ENCODE measurements at places on chromosomes 2 and 18.

- DNase-seq: no peak
Observed at GRCh38 chr2:53829273-53829979, 30.3 kb downstream of the GPR75 start.

- DNase-seq: no peak
Observed at GRCh38 chr2:125318740-125319139, 1293.7 kb downstream of the CNTNAP5 start.

DNA sequence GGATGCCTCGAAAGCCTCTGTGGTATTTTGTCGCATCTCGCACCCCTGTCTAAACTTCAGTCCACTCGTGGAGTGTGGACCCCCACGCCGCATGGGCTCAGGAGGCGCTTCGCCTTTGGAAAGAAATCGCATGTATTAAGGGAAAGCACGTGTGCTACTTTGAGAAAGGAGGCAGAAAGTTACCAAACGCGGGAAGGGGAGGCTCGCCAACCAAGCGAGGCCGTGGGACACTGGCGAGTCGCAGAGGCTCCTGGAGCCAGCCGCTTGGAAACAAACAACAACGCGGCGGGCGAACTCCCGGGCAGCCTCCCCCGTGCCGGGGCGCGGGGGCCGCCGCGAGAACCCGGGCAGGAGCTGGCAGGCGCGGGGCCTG, 455 bp upstream of the AGAP1 start:
- no peak for DNase-seq

GRCh38 chr2:229408356-229408755, 137.3 kb upstream of the PID1 start:
- DNase-seq: no peak

- DNase-seq: no peak
Observed at GRCh38 chr2:63872571-63873328, 31.1 kb downstream of the UGP2 start.

DNA sequence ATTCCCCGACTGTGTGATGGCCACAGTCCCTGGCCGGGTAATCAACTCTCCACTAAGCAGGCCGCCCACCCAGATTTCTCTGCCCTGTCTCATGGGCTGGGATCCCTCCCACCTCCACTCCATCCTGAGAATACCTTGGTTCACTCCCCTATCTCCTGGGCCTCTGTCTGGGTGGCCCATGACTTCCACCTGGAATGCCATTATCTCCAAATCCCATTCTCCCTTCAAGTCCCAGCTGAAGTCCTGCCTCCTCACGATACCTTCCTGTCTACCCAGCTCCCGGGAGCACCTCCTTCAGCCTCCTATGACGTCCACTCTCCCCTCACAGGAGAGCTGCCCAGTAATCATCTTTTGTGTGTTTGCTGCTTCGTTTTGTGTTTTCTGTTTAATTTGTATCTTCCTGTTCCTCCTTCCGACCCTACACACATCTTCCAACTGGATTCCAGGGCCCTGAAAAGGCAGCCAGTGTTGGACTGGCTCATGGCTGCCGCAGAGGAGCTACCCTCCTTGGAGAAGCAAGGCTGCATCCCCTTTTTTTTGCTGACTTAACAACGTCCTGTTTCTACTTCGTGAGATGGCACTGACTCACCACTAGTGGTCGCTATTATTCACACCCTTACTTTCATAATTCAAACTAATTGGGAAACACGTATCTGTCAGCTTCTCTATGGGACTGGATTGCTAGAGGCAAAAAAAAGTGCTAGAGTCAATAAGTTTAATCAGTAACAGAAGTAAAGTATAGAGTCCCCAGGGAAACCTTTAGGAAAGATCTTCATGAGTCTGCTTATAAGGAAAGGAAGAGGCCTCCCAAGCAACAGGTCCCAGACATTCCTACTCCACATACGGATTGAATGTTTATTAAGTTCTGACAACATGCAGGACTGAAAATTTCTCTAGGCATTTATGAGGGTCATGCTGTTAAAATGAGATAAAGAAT, 171.9 kb upstream of the GATA6 start:
- no peak for DNase-seq

DNA sequence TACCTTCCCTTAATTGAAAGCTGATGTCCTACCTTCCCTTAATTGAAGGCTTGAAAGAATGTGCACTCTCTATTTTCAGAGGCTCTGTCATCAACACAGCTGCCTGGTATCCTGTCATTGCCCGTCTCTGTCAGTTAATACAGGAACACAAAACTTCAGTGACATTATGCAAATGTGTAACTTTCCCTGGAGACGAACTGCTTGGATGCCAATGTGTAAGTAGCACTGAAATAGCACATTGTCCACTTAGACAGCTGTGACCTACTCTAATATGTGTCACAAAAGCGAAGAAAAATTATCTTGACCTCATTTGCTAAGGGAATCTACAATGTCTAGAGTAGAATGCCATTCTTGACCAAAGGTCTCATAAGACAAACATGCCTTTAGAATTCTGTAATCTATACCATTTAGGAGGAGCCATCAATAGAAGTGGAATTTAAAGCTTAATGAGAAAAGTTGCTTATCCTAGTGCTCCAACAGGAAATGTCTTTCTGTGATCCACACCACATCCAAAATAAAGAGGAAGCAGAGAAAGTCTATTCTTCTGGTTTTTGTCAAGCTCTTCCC, 138.1 kb downstream of the BARD1 start:
- DNase-seq: no peak

GRCh38 chr2:95165030-95165370, 609 bp upstream of the ZNF2 start:
- DNase-seq: no peak

GRCh38 chr2:137873536-137874244, 90.6 kb upstream of the HNMT start:
- no peak for DNase-seq

GRCh38 chr2:63876311-63876710, 34.6 kb downstream of the UGP2 start:
- no peak for DNase-seq

Measured in stimulated activated CD4-positive, alpha-beta T cell treated with anti-CD3 and anti-CD28 coated beads, Interleukin-15, amount 100 ng/mL, for 1 hour (primary cell).